ENCODE measurements at places on chromosomes 7 and 10. TPM values are rescaled to one million over a fixed set of nuclear protein-coding genes. Genes with fewer than 3 reads are reported as not detected.

- H3K27ac ChIP-seq = no peak overlapping the region
- no peaks in the 10 kb centered on the region for H3K36me3 ChIP-seq
- no peaks in the 10 kb centered on the region for H3K27me3 ChIP-seq
- H3K4me3 ChIP-seq = no peak overlapping the region
- H3K4me1 ChIP-seq = no peaks in the 10 kb centered on the region
Observed at GRCh38 chr7:134375206-134375605, 58.5 kb upstream of the SLC35B4 start.

DNA sequence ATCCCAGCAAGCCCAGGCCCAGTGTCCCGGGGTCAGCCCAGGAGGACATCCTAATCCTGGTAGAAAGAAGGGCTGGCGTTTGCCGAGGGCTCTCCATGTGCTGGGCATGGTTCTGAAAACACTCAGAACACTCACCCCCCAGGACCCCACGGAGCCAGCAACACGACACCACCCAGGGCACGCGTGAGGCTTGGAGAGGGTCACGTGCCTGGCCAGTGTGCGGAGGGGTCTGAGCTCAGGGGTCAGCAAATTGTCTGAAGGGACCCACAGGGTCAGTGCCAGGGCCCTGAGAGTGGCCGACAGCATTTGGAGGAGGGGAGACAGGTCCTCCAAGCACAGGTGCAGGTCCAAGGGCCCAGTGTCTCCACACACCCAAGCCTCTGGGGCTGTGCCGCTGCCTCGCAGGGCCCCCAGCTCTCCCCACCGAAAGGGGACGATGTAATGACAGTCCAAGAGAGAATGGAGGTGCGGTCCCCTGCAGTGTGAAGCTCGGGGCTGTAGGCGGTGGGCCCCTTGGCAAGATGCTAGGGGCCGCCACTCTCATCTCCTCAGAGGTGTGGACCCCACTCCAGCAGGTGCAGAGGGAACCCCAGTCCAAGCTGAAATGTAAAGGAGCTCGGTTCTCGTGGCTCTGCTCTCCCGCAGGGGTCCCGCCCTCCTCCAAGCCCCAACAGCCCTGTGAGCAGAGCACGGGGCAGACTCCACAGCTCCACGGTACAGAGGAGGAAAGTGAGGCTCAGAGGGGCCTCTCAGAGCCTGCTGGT is 7.8 kb downstream of the FOXL3 start:
- DNase-seq = no peak
- H3K27me3 ChIP-seq = peaks cover 12% of the 10 kb centered on the region
- H3K27ac ChIP-seq = no peak overlapping the region
- H3K36me3 ChIP-seq = no peaks in the 10 kb centered on the region

- H3K27me3 ChIP-seq = no peaks in the 10 kb centered on the region
- H3K4me1 ChIP-seq = no peaks in the 10 kb centered on the region
- no peak overlapping the region for H3K4me3 ChIP-seq
- H3K36me3 ChIP-seq = peaks cover 91% of the 10 kb centered on the region
- no peak overlapping the region for H3K27ac ChIP-seq
Observed at GRCh38 chr7:152130658-152131590, 105.5 kb downstream of the GALNT11 start.

DNA sequence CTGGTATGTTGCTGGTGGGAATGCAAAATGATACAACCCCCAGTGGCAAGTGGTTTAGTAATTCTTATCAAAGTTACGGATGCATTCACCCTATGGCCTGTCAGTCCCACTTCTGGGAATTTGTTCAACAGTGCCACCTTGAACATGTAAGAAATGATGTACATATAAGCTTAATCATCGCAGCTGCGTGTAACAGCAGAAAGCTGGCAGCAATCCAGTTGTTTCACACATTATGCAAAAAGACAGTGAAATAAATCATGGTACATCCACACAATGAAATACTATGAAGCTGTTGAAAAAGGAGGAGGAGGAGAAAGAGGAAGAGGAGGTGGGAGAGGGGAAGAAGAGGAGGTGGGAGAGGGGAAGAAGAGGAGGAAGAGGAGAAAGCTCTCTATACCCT is 76.2 kb upstream of the MYL10 start:
- H3K36me3 ChIP-seq = no peaks in the 10 kb centered on the region
- no peak overlapping the region for H3K27ac ChIP-seq
- H3K4me1 ChIP-seq = no peaks in the 10 kb centered on the region
- H3K27me3 ChIP-seq = no peaks in the 10 kb centered on the region
- H3K4me3 ChIP-seq = no peak overlapping the region

CYP3A7 gene
- total RNA-seq = not detected

- no peak overlapping the region for H3K27ac ChIP-seq
- no peak overlapping the region for H3K4me3 ChIP-seq
- peaks cover 19% of the 10 kb centered on the region for H3K4me1 ChIP-seq
- no peaks in the 10 kb centered on the region for H3K36me3 ChIP-seq
- no peaks in the 10 kb centered on the region for H3K27me3 ChIP-seq
Observed at GRCh38 chr7:2553108-2553507, 2.2 kb downstream of the BRAT1 start.

GRCh38 chr10:125961743-125962142 is 65.4 kb downstream of the FANK1 start:
- no peak overlapping the region for H3K4me3 ChIP-seq
- H3K36me3 ChIP-seq = no peaks in the 10 kb centered on the region
- no peak overlapping the region for H3K27ac ChIP-seq
- no peak for DNase-seq
- H3K27me3 ChIP-seq = no peaks in the 10 kb centered on the region

DNA sequence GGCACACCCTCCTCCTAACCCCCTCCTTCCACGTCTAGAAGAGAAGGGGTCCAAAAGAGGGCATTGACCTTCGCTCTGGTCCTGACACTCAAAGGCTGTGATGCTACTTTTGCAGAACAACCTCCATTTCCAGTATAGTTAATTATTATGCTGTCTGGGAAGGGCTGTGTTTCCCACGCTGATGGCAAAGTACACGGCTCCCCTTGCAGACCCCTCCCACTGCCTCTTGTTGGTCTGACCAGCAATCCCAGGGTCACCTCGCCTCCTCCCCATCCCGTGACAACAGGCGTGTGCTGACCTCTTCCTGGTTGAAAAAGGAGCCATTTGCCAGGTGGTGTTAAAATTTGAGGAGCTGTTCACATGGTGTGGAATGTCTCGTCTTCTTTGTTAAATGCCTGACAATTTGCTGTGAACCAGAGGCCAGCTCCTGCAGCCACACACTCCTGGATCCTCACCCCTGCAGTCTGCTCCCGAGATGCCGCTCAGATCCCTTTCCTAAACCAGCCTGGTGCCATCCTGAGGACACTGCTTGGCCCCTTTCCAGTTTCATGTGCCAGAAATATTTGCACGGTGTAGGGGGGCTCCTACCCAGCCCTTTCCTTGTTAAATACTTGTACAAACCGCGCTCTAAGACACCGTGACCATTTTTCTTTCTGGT is 321.7 kb downstream of the WDR37 start:
- H3K27ac ChIP-seq = no peak overlapping the region
- H3K27me3 ChIP-seq = no peaks in the 10 kb centered on the region
- H3K4me3 ChIP-seq = no peak overlapping the region
- H3K36me3 ChIP-seq = no peaks in the 10 kb centered on the region

CPEB3 gene
- 12.2 TPM for total RNA-seq

DNA sequence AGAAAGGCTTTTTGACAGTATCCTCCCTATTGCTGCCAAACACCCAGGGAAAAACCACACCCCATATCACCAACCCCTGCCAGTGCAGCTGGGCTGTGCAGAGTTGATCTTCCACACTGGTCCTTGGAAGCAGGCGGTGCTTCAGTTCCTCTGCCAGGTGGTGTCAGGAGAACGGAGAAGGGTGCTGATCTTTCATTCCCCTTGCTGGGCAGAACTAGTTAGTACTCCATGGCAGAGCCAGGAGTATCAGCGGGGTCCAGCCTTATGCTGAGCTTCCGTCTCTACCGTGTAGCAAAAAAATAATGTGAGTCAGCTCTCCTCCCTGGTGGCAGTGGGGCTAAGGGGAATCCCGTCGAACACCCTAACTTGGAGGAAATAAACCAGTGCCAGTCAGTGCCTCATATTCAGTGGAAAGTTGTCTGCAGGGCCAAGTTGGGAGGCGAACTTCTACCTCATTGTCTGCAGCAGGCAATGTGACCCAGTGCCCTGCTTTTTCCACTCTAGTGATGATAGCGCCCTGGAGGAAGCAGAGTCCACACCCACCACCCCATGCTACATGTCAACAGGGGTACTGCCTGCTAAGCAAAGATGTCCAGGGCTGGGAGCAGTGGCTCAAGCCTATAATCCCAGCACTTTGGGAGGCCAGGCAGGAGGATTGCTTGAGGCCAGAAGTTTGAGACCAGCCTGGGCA is 175.4 kb downstream of the AUTS2 start:
- peaks cover 3% of the 10 kb centered on the region for H3K4me1 ChIP-seq
- no peak overlapping the region for H3K4me3 ChIP-seq
- H3K36me3 ChIP-seq = no peaks in the 10 kb centered on the region
- no peak for DNase-seq
- H3K27me3 ChIP-seq = no peaks in the 10 kb centered on the region

FEZF1 gene
- not detected for total RNA-seq

AGBL3 gene
- 1.9 TPM for total RNA-seq

DNA sequence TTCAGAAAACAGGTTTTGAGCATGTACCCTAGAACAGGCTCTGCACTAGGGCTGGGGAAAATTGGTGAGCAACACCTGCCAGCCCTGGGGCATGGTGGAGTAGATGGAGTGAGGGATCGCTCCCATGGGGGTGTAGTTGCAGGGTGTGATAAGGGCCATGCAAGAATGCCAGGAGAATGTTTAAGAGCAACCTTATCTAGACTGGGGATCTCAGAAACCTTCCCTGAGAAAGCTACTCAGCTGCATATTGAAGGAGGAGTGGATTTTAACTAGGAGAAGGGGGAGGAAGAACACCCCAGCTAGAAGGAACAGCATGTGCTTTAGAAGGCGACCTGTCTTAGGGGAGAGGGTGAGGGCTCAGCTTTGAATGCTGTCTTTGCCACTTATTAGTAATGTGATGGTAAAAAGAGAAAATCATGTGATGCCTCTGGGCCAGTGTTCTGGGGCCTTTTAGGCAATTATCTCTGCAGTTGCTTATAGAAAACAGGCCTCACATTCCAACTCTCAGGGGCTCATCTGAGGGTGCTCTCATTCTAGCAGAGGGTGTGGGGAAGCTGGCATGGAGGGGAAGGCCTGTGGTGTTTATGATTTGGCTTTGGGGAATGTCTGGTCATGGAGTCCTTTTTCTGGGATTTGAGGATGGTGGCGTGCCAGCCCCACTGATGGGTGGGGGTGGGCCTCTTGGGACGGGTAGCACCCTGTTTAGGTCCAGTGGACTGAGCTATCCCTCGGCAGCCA is 225.4 kb downstream of the BMPER start:
- no peaks in the 10 kb centered on the region for H3K27me3 ChIP-seq
- peaks cover under 1% of the 10 kb centered on the region for H3K4me1 ChIP-seq
- H3K27ac ChIP-seq = no peak overlapping the region
- no peak for DNase-seq
- no peak overlapping the region for H3K4me3 ChIP-seq

DNA sequence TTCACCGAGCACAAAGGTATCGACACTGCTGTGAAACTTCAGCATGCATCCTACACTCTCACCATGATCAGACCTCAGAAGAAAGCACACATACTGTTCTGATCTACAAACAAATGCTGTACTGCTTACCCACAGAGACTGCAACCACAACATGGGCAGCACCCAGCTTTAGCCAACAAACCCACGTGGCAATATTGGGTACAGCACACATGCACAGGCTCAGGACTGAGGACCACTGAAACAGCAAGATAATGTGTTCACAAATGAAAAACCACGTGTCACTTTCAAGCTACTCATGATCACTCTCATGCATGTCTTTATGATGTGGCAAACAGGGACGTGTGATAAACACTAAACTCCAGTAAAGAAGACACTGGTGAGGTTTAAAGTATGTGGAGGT is 119.3 kb upstream of the PTN start:
- H3K27ac ChIP-seq = no peak overlapping the region
- DNase-seq = no peak
- no peak overlapping the region for H3K4me3 ChIP-seq
- H3K4me1 ChIP-seq = no peaks in the 10 kb centered on the region
- no peaks in the 10 kb centered on the region for H3K36me3 ChIP-seq

HABP2 gene
- total RNA-seq = not detected

MRC1 gene
- 14.1 TPM for total RNA-seq

DNA sequence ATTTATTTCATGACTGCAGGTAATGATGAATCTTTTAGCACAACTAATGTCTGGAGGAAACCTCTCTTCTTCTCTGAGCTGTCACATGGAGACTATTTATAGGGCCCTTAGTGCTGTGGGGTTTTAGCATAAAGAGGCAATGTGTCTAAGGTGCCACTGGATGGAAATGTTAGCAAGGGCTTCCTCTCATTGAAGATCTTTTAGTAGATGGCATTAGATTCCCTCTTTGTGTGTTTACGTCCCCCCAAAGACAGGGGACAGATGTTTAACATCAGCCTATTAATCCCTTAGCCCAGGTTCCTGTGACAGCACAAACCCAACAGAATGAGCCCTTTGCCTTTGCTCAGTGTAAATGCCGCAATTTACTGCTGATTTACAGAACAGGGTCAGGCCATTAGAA is 208.6 kb downstream of the SKAP2 start:
- H3K36me3 ChIP-seq = no peaks in the 10 kb centered on the region
- no peak for DNase-seq
- H3K27me3 ChIP-seq = peaks cover 3% of the 10 kb centered on the region
- no peaks in the 10 kb centered on the region for H3K4me1 ChIP-seq

MOGAT3 gene
- not detected for total RNA-seq

DNA sequence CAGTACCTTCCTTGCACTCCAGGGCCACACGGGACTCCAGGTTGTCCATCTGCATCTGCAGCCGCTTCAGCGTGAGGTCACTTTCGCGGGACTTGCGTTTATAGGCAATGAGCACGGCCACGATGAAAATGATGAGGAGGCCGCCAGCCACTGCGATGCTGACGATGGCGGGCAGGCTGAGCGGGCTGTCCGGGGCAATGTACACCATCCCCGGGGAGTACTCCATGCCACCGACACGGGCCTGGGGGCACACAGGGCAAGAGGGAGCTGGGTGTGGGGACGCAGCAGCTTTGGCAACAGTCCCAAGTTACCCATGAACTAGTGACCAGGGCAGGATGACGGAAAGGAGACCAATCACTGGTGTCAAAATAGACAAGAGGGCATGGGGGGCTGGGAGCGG is 396.6 kb downstream of the PLXNA4 start:
- no peaks in the 10 kb centered on the region for H3K36me3 ChIP-seq
- DNase-seq = no peak
- no peak overlapping the region for H3K4me3 ChIP-seq
- H3K4me1 ChIP-seq = no peaks in the 10 kb centered on the region
- no peaks in the 10 kb centered on the region for H3K27me3 ChIP-seq
- H3K27ac ChIP-seq = no peak overlapping the region

TSPAN13 gene
- total RNA-seq = 8.1 TPM

XRCC2 gene
- total RNA-seq = 0.15 TPM

DNA sequence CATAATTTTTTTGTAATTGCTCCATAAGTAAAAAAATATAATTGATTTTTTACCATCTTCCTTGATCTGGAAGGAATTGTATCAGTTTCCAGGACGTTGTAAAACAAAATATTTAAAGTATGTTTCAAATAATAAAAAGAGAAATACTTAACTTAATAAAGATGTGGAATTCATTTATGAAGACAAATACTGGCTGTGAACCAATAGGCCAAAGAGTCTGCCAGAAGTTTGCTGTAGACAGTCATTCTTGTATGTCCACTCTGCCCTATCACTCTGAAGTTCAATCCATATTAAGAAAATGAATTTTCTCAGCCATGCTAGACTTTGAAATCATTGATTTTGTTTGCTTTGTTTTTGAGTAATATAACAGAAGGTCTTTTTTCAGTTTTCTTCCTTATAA is 256.4 kb downstream of the TRIL start:
- no peaks in the 10 kb centered on the region for H3K36me3 ChIP-seq
- no peak overlapping the region for H3K27ac ChIP-seq
- H3K4me1 ChIP-seq = peaks cover 51% of the 10 kb centered on the region

GRCh38 chr10:59073456-59074053 is 102.9 kb upstream of the PHYHIPL start:
- no peaks in the 10 kb centered on the region for H3K36me3 ChIP-seq
- H3K4me1 ChIP-seq = no peaks in the 10 kb centered on the region
- H3K27ac ChIP-seq = no peak overlapping the region
- no peak overlapping the region for H3K4me3 ChIP-seq
- DNase-seq = no peak
- H3K27me3 ChIP-seq = no peaks in the 10 kb centered on the region

Data from psoas muscle (tissue), 8 donors.